ENCODE measurements at places on chromosomes 4 and X. TPM values are rescaled to one million over a fixed set of nuclear protein-coding genes. Genes with fewer than 3 reads are reported as not detected.

Gene CXCR3
- 0.17 TPM for total RNA-seq

Gene LRRC66
- not detected for total RNA-seq

Gene RBM3
- 182 TPM for total RNA-seq

Gene SUPT20HL2
- total RNA-seq, result not detected

Gene TMEM31
- not detected for total RNA-seq

Gene MAGEC2
- not detected for total RNA-seq

Gene ARMCX4
- not detected for total RNA-seq

GRCh38 chr4:166594326-166594946, 639.9 kb downstream of the SPOCK3 start:
- peak; percentile 29 for DNase-seq

DNA sequence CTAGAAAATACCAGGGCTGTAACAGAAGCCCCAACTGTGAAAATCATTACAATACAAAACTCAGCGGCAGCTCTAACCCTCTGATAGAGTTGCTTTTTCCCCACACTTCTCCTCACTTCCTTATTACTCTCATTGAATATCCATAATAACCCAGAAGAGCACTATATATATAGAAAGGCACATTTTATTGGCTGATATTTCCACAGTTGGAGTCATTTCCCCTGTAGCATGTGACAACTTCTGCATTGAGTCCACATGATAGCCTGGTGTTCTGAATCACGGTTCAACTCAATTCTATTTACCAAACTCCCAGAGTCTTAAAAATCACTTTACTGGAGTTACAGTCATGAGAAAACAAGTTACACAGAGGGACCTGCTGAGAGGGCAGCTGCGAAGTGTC, 46.6 kb upstream of the NWD2 start:
- DNase-seq, result no peak

GRCh38 chr4:85722807-85723206, 247.9 kb downstream of the ARHGAP24 start:
- no peak for DNase-seq

- no peak for DNase-seq
These were observed 8.7 kb downstream of the GAGE10 start for GRCh38 chrX:49312176-49312575.

GRCh38 chr4:124869961-124870495, 157.5 kb upstream of the ANKRD50 start:
- DNase-seq, result no peak

DNA sequence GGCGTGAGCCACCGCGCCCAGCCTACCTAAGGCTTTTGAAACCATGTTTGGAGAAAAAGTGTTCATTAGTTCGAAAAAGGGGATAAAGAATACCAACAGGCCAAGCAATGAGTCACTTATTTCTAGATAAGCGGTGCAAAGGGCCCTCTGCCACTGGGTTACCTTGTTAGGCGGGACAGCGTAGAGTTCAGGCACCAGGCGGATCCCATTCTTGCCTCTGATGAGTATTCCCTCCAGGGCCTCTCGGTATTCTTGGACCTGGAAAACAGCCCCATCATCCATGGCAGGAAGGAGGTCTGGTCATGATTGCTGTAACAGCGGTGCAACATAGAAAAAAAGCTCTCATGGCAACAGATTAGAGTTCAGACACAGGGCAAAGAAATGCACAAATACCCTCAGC, 48.0 kb downstream of the PHKA2 start:
- DNase-seq, result no peak

DNA sequence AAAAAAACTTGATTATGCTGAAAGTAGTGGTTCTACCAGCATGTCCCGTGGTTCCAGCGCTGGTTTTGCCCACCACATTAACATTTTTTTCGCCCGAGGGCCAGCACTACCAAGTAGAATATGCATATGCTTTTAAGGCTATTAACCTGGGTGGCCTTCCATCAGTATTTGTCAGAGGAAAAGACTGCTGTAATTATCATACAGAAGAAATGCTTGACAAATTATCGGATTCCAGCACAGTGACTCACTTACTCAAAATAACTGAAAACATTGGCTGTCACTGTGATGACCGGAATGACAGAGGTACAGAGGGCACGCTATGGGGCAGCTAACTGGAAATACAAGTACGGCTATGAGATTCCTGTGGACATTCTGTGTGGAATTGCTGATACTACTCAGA, 34.6 kb downstream of the PRPS2 start:
- no peak for DNase-seq

GRCh38 chr4:168361365-168362024, 42.9 kb upstream of the DDX60 start:
- DNase-seq, result no peak

DNA sequence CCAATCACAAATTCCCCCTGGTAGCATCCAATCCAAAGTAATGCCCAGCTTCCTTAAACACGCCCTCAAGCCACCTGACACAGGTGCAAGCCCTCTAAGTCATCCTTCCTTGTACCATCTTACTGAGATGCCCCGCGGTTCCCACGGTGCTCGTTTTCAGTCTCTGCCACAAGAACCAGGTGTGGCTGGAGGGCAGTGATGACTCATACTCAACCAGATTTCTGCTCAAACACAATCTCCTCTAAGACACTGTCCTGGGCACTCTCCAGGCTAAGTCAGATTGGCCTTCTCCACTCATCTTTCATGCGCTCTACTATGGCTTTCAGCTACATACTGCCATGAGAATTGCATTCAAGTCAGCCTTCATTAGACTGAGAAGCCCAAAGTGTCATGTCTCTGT, 3.5 kb downstream of the SH3KBP1 start:
- DNase-seq, result no peak

- DNase-seq, result no peak
These were observed 5.3 kb downstream of the ARSF start for GRCh38 chrX:3046253-3047240.

- no peak for DNase-seq
These were observed 111.7 kb downstream of the AMER1 start for GRCh38 chrX:64093761-64094160.

- DNase-seq, result no peak
These were observed 687.0 kb upstream of the EPHA5 start for GRCh38 chr4:66357316-66357715.

DNA sequence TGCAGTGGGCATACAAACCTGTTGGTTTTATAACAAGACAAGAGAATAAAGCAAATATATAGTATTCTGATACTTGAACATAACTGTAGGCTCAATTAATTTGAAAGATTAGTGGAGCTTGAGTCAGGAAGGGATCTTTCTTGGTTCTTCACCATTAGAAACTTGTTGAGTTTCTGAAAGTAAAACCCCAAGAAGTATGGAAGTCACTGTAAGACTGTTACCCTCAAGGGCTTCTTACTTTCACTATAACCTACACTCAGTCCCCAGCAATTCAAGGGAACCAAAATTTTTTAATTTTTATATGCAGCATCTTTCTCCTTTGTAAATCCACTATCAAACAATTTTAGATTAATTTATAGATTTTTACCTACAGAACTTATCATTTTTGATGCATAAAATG, 2019.2 kb upstream of the ADGRL3 start:
- DNase-seq, result no peak

Data from HepG2 (cell line).